ENCODE measurements at places on chromosomes 5 and 9. TPM values are rescaled to one million over a fixed set of nuclear protein-coding genes. Genes with fewer than 3 reads are reported as not detected.

The EDIL3 gene
- total RNA-seq = 56.7 TPM

The PIP5K1B gene
- 7.8 TPM for total RNA-seq

The ZNF622 gene
- total RNA-seq = 24.1 TPM

The PAX5 gene
- not detected for total RNA-seq

The PCBD2 gene
- total RNA-seq = 11.3 TPM

The SLC25A2 gene
- 0.63 TPM for total RNA-seq

The PCDHGB7 gene
- total RNA-seq = 43.5 TPM

Measured in parietal lobe (tissue), 2 donors.